ENCODE measurements at places on chromosomes 5 and 9.

GRCh38 chr5:18675041-18675440 lies 1040.8 kb downstream of the TAF11L14 start:
- no peak for DNase-seq

GRCh38 chr9:137458194-137459151 lies 661 bp downstream of the NSMF start:
- DNase-seq: no peak

DNA sequence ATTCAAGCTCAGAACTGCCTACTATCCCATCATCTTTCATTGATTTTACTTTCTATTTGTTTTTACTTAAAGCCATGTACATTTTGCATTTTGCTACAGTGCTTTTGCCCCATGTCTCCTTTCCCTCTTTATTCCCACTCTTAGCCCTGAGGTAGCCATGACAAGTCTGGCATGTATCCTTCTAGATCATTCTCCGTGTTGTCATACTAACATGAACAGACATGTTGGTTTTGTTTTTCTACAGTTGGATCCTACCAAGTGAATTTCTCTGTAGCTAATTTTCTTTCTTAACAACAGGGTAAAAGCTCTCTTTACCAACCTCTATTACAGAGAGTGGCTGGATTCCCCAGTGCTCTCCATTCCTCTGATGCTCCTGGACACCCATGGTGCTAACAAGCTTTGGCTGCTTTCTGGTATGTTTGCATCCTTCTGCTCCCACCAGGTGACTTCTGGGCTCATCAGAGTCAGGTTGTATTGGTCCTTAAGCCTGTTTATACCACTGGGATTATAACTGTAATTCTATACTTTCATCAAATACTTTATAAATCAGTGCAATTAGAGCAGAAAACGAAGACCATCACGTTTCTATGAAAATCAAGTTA lies 38.8 kb upstream of the BOD1 start:
- DNase-seq: no peak

GRCh38 chr9:4866239-4866969 lies 73.7 kb downstream of the RCL1 start:
- no peak for DNase-seq

DNA sequence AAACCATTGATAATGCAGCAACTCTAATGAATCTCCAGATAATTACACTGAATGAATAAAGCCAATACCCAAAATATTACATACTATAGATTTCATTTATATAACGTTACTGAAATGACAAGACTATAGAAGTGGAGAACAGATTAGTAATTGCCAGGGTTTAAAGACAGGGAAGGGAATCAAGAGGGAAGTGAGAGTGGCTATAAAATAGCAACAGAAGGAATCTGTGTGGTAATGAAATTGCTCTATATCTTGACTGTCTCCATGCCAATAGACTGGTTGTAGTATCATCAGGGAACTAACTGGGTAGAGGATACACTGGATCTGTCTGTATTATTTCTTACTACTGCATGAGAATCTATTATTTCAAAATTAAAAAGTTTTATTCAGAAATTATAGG lies 396.5 kb upstream of the RPS23 start:
- no peak for DNase-seq

GRCh38 chr9:83906144-83906543 lies 15.1 kb downstream of the KIF27 start:
- DNase-seq: no peak

- DNase-seq: no peak
Observed at GRCh38 chr5:73007051-73007450, 51.2 kb downstream of the FCHO2 start.

DNA sequence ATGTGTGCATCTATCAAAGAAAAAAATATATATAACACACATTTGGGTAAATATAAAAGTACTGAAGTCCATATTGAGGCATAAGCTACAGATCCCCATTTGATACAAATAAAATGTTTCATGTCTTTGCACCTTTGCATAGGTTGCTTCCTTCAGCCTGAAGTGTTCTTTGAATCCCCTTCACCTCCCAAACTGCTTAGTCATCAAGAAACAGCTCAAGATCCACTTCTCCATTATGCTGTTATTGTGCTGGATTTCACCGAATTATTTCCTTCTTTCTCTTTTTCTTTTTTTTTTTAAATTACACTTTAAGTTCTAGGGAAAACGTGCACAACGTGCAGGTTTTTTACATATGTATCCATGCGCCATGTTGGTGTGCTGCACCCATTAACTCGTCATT lies 419.1 kb downstream of the ENC1 start:
- DNase-seq: no peak

DNA sequence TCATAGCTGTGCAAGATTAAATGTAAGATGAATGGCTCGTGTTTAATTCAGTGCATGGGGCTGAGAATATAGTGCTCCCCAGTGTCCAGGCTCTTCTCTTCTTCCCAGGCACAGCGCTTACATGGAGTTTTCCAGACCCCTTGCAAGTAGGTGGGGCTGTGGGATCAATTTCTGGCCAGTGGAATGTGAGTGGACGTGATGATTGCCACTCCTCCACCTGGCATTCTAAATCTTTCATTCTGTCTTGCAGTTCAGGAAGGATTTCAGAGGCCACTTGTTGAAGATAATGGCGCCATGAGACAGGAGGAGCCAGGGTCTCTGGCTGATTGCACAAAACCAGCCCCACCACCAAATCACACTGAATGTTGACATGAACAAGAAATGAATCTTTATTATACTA lies 7.2 kb upstream of the PIP5K1B start:
- no peak for DNase-seq

DNA sequence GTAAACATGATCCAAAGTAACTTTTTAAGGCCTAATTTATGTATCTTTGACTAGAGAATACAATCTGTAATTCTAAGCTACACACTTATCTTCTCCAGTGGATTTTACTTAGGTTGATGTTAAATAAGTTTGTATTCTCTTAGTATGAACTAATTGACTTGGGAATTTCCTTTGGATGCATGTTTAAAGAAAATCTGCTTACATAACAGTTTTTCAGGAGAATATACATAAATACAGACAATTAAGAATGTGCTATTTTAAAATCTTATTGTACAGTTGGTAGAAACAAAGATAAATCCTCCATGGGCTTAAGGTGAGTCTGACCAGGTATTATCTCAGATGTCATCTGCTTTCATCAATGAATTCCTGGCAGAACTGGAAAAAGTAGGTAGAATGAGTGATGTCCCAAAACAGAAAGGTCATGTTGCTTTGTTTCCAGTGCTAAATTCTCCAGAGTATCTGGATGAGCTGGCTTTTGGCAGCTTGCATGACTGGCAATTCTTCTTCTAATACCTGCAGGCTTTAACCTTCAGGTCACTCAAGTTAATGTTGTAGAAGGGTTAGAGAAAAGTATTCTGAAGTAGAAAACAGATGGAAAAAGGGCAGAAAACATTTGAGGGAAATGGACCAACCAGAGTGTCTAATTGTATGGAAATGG lies 150.6 kb downstream of the MACIR start:
- DNase-seq: no peak

Data from thyroid gland (tissue), 4 donors.